ENCODE measurements at places on chromosomes 6 and 20.

GRCh38 chr20:14142171-14142570 is 146.9 kb downstream of the MACROD2 start:
- peak; percentile 92 for DNase-seq

GRCh38 chr6:137043710-137044365 is 927 bp downstream of the IL20RA start:
- DNase-seq, result no peak

- no peak for DNase-seq
These were observed 459.7 kb upstream of the HTR1E start for GRCh38 chr6:86477500-86478148.

- DNase-seq, result no peak
These were observed 658.4 kb downstream of the TBC1D32 start for GRCh38 chr6:120675886-120676285.

GRCh38 chr6:154619146-154619545 is 108.7 kb upstream of the CNKSR3 start:
- DNase-seq, result no peak

DNA sequence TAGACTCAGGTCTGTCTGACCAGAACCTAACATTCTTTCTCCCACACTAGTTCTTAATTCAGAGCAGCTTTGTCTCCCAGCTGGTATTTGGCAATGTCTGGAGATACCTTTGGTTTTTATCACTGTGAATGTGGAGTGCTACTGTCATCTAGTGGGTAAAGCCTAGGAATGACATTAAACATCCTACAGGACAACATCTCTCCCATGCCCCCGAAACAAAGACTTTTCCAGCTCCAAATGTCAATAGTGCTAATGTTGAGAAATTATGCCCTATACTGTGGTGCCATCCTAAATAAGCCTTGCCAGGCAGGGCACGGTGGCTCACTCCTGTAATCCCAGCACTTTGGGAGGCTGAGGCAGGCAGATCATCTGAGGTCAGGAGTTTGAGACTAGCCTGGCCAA is 4.2 kb upstream of the TTPAL start:
- peak; percentile 2 for DNase-seq

DNA sequence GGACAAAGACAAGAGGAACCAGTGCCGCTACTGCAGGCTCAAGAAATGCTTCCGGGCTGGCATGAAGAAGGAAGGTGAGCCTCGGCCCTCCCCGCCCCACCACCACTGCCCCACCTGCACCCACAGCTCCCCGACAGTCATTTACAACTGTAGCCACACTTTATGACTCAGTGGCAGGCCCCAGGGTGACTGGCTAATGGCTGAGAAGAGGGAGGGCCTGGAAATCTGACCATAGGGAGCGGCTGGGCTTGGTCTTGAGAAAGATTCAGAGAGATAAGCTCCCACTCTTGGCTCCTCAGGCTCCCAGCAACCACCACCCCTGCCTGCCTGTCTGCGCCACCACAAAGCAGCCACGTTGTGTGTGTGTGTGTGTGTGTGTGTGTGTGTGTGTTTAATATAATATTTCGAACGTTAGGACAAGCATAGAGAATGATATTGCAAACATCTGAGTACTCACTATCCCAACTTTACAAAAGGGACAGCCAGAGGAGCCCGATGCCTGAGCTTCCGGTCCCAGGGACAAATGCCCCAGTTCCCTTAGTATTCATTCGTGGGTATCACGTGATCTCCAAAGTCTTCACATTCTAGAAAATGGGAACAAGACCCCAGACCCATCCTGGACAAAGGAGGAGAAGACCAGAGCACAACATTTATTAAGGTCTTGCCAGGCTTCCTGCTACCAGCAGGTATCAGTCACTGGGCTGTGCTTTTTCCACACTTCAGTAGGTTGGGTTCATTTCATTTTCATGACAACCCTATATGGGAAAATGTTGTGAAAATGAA is 52.1 kb downstream of the HNF4A start:
- no peak for DNase-seq

All from NCI-H1105 treated with DMSO at 0.1 percent for 48 hours (cell line).